Activated CD4-positive, alpha-beta T cell treated with anti-CD3 and anti-CD28 coated beads for 4 hours (primary cell): ENCODE measurements at places on chromosomes 5 and 9.

DNA sequence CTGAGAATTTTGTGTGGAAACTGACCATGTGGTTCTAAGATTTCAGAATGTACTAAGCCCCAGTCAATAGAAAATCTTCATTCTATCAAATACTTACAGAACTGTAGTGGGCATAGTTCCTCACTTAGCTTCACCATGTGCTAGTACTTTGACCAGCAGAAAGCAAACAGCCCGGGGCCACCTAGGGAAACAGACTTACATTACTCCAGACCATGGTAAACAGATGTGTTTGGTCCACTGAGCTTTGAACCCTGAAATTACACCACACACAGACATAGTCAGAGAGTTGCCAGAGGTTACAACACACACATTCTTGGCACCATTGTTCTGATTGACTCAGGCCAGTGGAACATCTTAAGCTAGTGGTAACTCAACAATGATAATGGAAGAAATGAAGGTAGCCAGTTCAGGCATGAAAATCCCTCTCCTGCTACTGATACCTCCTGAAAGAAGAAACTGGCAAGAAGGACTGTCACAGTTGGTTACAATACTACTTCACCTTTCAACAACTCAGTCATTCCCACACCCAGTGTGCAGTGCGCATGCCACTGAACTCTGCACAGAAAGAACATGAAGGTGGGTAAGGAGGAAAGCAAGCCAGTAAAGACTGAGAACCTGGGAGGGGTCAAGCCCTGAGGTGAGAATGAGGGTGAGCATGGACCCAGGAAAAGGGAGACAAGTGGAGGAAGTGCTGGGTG lies 18.7 kb upstream of the LECT2 start:
- no peak for DNase-seq

GRCh38 chr5:68243681-68244080 lies 28.1 kb downstream of the PIK3R1 start:
- DNase-seq = no peak

DNA sequence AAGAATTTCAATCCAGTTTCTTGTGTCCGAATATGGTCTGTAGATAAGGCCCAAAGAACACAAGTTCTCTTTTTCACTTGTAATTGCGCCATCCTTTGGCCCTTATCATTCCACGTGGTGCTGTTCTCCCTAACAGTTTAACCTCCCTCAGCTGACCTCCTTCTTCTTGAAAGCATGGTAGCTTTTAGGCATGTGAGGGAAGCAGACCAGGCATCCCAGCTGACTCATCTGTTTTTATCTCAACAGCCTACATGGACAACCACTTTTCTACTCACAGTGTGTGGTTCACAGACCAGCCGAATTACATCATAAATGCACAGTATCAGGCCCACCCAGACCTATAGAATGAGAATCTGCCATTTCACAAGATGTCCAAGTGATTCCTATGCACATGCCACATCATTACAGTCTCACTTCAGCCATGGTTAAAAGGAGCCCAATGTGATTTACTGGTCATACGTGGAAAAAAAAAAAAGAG lies 26.9 kb upstream of the PLIN2 start:
- DNase-seq = no peak

GRCh38 chr9:133953976-133954709 lies 38.0 kb downstream of the VAV2 start:
- DNase-seq = no peak

DNA sequence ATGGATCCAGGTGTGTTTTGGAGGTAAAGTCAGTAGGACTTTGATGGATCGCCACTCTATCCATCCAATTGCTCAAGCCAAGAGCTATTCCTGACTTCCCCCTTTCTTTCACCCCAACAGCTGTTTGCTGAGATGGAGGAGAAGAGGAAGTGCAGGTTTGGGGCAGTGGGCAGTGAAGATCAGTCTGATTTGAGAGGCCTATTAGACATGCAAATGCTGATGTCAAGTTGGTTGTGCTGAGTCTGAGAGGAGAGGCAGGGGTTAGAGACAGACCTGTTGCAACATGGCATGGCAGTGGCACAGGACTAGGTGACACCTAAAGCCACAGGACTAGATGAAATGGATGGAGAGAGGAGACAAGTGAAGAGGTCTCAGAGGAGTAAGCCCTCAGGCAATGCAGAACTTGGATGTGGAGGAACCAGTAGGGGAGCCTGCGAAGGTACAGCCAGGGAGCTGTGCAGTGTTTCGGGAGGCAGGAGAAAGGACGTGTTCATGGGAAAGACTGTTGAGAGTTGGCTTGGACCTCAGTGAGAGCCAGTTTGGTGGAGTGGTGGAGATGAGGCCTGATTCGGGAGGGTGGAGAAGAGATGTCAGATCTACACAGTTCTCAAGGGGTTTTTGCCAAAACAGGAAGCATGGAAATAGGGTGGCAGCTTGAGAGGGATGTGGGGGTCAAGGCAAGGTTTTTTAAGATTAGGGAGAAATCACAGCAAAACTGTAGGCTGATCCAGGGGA lies 175.0 kb downstream of the MACROH2A1 start:
- no peak for DNase-seq

DNA sequence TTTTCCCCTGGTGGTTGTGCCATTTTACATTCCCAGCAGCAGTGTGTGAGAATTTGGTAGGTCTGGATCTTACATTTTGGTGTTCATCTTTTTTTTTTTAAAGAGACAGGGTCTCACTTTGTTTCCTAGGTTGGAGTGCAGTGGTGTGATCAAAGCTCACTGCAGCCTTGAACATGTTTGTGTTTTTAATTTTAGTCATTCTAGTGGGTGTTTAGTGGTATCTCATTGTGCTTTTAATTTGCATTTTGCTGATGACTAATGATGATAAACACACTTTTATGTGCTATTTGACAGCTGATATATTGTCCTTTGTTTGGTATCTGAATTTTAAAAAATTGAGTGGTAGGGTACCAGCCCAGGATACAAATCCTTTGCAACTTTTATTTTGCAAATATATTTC lies 53.4 kb upstream of the POMT1 start:
- no peak for DNase-seq

DNA sequence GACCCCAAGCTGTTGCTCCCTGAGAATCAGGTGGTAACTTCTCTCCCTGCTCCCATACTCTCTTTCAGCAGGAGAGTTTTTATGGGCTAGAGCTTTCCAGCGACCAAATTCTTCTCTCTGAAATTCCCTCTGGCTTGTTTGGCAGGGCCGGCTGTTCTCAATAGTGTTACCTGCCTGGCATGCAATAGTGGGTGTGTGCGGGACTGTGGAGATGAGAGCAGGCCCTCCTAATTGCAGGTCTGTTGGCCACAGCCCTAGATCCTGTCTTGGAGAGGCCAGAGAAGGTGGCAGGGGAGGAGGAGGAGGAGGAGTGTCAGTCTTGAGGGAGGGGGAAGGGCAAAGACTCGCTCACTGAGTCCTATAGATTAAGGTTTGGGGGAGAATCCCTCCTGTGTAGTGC lies 29.5 kb downstream of the AQP7 start:
- DNase-seq = no peak

DNA sequence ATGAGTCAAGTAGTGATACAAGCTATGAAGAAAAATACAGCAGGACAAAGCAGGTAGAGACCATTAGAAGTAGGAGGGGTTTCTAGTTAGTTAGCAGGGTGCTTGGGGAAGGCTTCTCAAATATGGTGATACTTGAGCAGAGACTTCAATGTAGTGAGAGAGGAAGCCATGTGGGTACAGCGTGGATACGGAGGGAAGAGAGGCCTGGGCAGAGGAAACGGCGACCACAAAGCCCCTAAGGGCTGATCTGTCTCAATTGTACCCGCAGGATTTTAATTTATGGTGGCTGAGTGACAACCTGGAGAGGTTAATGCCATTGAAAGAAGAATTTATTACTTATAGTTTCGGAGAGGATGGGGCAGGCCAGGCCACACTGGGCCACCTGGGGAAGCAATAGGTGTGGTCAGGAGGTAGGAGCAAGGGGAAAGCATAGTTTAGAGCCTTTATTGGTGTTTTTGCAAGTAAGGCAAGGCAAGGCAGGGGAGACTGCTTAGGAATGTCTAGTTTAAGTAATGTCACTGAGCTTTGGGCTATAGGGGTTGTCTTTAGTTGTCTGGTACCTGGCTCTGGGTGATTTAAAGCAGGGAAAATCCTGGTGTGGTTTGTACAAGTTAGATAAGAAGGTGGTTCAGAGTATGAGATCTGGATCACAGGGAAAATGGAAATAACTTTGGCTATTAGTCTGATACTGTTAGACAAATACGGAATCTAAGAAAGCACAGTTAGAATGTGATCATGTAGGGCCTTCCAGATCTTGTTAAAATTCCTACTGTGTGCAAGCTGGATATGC lies 42.6 kb downstream of the GCNT4 start:
- DNase-seq = no peak

- no peak for DNase-seq
Measured at GRCh38 chr5:148682058-148683026, 28.0 kb upstream of the HTR4 start.

DNA sequence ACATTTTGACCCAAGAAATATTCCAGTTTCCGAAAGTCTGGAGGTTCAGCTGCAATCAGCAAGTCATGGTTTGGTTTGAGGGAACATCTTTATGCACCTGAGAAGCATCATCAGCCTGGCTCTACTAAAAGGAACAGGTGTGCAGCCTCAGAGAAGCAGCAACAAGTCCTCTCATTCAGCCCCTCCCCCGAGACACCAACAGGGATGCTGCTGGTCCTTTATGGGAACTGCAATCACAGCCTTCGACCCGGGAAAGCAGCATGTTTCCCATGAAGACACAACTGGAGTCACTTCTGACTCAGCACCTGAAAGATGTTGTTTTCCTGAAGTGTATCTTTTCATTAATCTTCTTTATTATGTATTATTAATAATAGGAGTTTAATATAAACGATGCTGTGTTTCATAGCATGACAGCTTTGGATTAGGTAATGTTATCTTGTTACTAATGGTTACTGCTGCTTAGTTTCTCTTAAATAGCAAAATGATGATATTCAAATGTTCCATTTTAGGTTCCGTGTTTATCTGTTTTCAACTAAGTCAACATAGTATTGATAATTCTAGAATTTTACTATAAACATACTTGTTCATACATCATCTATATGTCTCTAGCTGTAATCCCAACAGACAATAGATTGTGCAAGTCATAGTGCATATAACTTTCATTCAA lies 15.6 kb upstream of the NREP start:
- DNase-seq = no peak

GRCh38 chr5:159096924-159097783 lies 2.6 kb downstream of the EBF1 start:
- DNase-seq = no peak

- DNase-seq = no peak
Measured at GRCh38 chr9:137275588-137276472, 1.7 kb upstream of the TOR4A start.

DNA sequence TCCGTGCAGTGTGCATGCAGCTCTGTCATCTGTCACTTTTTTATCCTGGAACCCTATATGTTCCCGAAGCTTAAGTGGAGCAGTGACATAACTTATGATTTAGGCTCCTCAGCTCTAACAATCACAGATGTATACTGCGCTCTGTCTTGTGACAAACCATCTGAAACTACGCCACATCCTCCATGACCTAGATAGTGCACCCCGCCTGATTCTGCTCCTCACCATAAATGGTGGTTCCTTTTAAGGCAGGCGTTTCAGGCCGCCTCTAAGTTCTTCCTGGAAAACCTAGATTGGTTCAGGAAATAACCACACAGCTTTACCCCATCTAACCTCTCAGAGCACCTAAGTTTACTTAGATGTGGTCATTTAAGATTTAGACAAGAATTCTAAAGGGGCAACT lies 372.0 kb downstream of the CDH10 start:
- no peak for DNase-seq

GRCh38 chr5:168311061-168311566 lies 19.7 kb downstream of the WWC1 start:
- no peak for DNase-seq

GRCh38 chr5:1276930-1277329 lies 17.9 kb downstream of the TERT start:
- no peak for DNase-seq

- no peak for DNase-seq
Measured at GRCh38 chr9:72154468-72155285, 5.4 kb downstream of the GDA start.

DNA sequence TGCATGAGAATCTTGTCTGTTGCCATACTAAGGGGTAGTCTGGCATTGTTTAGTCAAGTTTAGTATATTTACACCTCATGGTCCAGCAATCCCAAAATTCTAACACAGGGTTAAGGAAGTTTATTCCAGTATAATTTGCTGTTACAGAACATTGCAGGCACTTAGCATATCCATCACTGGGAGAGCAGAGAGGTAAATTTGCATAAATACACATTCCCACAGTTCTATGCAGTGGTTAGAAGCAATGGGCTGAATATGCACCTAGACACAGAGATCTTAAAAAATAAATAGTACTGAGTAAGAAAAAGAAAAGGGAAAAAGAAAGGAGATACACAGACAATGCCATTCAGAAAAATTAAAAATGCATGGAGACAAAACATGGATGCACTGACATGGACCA lies 692.3 kb upstream of the MEF2C start:
- DNase-seq = no peak

GRCh38 chr5:162842727-162843126 lies 594.7 kb upstream of the CCNG1 start:
- DNase-seq = no peak

- no peak for DNase-seq
Measured at GRCh38 chr5:136729901-136730355, 364.6 kb upstream of the TRPC7 start.

- DNase-seq = no peak
Measured at GRCh38 chr9:90562229-90562628, 80.4 kb downstream of the DIRAS2 start.

- DNase-seq = no peak
Measured at GRCh38 chr9:12717907-12718306, 24.7 kb downstream of the TYRP1 start.

DNA sequence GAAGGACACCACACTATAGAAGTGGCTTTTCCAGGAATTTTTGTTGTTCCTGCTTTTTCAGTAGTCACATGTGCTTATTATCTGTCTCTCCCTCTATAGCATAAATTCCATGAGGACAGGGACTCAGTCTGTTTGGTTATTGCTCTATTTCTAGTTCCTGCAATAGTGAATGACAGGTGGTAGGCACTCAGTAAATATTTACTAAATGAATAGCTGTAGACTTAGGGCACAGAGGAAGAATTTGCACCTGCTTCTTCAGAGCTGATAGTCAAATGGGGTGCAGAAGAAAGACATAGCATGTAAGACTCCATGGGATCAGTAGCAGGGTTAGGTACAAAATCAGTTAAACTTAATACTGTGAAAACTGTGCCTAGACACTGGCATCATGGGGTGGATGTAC lies 580.2 kb downstream of the CCDC171 start:
- no peak for DNase-seq

DNA sequence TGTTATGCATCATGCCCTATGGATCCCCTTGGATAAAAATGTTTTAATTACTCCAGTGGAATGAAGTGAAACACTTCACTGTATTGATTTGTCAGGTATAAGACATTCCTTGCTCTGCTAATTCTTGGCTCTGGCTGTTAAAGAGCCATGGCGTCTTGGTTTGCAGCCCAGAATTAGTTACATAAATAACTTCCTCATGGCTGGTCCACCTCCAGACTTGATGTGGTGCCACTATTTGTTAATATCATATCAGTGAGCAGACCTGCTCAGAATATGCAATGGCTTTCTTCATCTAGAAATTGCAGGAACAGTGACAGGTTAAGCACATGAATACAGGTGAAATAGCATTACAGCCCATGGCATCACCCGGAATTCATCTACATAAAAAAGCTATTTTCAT lies 446.9 kb upstream of the GRIN3A start:
- no peak for DNase-seq

GRCh38 chr5:18216016-18216415 lies 581.8 kb downstream of the TAF11L14 start:
- no peak for DNase-seq
